Cortex of kidney (tissue), 1 donor: ENCODE measurements at places on chromosomes 3 and 15.

DNA sequence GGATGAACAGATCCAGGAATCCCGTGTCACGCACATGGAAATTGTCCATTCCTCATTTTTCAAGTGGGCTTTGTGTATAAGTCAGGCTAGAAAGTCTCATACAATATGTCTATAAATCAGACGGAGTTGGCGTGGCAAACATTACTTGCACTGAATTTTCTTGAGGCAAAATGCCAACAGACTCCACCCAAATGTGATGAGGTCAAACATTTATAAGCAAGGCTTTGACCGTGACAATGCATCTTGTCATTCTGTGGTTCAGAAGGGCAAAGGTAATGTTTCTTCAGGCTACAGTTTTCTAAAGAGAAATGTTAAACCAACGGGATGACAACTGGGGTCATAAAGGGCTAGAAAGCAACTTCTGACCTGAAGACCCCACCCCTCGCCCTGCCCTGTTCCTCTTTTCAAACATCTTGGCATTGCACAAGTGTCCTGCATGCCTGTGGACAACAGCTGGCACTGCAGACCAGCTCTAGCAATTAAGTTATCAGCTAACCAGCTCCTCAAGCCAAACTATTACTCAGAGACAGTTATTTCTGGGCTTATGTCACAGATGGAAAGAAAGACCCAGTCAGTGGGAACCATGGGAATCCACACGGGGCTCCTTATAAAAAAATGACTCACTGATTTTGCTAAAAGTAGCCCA lies 36.5 kb upstream of the SPTBN5 start:
- DNase-seq = no peak

GRCh38 chr3:60206206-60206605 lies 1045.0 kb downstream of the FHIT start:
- DNase-seq = no peak

GRCh38 chr3:71152039-71152891 lies 431.3 kb downstream of the FOXP1 start:
- DNase-seq = no peak

DNA sequence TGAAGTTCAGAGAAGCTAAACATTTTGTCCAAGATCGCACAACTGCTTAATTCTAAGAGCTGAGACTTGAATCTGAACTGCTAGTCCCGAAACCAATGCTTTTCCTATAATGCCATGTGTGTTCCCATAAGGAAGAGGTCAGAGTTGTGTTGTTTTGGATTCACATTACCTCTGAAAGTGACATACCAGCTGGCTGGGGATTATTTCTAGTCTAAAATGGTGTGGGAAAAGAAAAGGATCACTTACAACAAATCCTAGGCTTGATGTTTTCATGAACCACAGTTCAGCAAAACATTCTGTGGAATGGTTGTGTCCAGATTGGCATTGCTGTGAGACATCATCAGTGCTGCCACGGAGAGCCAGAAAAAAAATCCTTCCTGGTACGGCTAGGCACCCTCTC lies 35.0 kb upstream of the LRRC3B start:
- DNase-seq = no peak

DNA sequence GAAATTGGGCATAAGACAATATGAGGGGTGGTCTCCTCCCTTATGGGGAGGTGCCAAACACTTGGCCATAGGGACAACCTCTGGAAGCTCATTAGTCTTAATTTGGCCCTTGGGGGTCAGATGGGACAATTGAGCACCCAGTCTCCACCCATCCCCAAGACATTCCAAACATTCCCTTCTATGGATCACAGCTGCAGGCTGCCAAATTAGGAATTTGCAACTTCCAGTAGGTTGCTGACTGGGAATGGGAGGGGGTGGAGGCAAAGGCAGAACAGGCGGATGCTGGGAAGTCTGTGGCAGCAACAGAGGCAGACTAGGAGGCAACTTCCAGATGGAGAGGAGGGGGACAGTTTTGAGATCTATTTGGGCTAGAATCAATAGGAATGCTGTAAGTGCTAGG lies 1.4 kb upstream of the PDHB start:
- DNase-seq = no peak

GRCh38 chr15:95770196-95770595 lies 560.3 kb upstream of the NR2F2 start:
- DNase-seq = no peak

DNA sequence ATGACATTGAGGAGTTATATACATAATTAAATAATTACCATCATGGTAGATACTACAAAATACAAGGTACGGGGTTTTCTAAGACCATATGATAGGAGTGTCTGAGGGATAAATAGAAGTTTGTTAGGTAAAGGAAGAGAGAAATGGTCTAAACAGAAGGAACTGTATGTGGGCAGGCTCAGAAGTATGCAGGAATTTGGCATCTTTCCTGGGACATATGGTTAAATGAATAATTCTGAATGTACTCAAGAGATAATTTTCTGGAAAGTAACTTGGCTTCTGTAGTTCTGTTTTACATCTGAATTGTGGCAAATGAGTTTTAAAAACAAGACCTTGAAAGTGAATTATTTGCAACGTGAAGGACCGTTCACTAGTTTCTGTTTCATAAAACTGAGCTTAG lies 17.5 kb downstream of the LMCD1 start:
- no peak for DNase-seq

DNA sequence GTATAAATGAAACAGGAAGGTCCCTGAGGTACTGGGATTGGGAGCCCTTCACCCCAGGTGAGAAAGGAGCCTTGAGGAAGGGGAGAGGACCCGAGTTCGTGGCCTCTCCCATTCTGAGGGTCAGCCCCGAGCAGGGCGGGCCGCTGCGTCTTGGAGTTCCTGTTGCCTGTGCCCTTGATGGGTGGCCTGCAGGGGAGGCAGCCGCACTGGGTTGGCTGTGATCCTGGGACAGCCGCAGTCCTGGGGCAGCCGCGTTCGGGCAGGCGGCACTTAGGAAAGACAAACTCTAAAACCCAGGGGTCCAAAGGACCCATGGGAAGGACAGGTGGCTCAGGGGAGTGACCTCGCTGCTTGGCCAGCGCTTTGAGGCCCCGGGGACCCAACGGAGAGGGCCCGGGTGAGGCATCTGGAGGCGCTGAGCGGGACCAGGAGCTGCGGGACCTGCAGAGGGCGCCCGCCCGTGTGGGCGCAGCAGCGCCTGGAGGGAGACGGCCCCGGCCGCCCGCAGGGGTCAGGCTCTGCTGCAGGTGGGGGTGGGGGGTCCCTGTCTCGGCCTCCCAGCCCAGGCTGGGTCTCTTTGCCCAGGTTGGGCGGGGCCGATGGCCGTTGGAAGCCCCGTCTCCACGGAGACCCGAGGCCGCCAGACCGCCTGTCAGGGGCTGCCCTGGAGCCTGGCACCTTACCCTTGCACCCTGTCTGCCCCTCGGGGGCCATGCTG lies 65.1 kb downstream of the HMCES start:
- DNase-seq = no peak

GRCh38 chr15:32646291-32646690 lies 4.8 kb downstream of the SCG5 start:
- DNase-seq = no peak

DNA sequence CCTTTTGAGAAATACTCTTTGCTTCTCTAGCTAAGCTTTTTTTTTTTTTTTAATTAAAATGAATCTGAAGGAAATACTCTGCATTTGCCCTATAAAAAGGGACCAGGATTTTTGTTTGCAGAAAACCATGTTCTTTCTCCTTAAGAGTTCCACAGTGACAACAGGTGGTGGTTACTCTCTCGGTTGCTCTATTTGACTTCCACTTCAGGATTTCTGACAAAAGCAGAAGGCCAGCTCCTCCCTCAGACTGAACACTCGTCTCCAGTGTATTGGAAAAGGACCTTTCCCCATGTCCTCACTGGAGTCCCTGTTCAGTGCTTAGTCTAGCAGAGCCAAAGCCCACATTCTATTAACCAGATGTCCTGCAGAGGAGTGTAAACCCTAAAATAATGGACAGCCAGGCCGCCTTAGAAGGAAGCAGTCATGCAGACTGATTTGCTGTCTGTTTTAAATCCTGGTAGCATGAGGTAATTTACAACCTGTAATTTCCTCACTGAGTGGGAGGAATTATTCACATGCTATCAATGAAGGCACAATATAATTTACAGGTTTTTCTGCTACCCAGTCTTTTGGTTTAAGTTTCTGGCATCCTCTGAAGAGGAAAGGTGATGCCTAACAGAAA lies 599.3 kb downstream of the PYDC2 start:
- DNase-seq = no peak

DNA sequence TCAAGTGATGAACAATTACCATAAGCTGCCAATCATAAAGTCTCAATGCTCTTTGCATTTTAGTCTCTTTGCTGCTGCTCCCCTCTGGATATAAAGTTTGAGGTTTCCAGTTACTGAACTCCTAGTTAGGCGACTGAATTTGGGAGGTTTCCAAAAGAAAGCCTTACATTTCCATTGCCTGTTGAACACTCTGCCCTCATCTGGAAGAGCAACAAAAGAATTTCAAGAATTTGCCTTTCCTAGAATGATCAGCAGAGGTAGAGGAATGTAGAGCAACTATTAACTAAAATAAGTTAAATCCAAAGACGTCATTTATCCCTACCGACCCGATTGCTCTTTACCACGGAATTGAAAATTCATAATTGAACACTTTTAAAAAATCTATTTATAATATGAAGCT lies 53.4 kb upstream of the PRICKLE2 start:
- DNase-seq = no peak

DNA sequence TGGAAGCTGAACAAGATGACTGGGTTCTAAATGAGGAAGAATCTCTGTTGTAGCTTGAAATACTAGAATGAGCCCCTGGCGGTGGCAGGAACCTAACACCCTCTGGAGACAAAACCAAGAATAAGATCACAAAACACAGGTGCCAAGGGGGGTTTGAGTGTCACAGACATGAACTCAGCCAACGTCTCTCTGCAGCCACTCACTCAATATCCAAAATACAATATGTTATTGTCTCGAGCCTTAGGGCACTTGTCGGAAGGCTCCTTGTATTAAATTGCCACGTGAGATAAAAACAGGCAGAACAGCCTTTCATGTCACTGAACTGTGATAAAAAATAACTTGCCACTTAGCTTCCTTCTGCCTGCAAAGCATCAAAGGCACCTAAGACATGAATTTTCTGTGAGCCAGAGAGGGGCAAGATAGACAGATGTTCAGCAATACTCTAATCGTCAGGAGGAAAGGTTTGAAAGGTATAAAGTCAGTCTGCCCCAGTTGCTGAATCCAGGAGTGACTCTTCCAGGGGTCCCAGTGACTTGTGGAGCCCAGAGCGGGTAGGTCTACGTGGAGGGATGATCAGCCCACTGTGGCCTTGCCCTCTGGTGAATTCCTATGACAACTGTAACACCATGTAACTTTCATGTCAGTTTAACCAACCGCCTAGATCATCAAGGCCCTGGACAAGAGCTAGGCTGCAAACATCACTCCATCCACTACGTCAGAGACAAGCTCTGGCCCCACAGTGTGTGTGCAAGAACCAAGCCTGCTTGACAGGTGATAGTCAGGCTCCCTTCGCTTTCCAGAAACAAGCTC lies 165.2 kb downstream of the OSBPL10 start:
- DNase-seq = no peak

DNA sequence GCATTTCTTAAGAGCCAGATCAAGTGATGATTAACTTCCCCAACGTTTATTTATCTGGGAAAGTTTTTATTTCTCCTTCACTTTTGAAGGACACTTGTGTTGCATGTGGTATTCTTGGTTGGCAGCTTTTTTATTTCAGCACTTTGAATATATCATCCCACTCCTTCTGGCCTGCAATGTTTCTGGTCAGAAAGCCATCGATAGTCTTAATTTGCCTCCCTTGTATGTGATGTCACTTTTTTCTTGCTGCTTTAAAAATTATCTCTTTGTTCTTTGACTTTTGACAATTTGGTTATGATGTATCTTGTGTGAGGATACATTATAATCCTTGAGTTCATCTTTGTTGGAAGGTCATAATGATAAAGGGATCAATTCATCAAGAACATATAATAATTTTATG lies 503.2 kb downstream of the OTOL1 start:
- DNase-seq = no peak

DNA sequence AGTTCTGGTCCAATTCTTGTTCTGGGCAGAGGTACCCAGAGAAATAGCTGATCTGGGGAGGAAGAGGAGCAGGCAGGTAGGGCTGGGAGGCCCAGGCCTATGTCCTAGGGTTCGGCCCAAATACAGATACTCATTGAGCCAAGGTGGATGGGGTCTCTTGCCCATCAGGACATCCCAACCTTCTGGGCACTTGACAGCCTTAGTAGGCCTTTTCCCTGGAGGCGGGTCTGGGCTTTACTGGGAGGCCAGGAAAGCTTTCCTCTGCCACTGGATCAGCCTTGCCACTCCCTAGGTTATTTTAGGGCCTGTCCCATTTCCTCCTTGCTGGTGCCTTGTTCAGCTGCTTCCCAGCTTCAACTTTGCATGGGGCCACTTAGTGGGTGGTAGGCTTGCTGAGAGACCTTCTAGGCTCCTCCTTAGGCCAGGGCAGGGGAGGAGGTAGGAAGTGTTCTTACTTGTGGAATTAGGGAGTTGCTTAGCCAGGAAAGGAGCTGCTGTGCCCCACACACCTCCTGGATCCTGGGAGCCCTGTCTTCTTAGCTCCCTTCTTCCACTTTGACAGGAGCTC lies 9.7 kb downstream of the TEX264 start:
- DNase-seq = no peak

DNA sequence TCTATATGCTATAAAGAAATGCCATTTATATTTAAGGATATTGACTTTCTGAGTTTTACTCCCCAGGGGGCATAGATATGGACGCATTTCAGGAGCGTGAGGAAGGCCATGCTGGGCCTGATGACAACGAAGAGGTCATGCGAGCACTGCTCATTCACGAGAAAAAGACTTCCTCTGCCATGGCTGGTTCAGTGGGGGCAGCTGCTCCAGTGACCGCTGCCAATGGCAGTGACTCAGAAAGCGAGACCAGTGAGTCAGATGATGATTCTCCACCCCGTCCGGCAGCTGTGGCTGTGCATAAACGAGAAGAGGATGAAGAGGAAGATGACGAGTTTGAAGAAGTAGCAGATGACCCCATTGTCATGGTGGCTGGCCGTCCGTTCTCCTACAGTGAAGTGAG lies 38.4 kb downstream of the GTF2E1 start:
- no peak for DNase-seq

DNA sequence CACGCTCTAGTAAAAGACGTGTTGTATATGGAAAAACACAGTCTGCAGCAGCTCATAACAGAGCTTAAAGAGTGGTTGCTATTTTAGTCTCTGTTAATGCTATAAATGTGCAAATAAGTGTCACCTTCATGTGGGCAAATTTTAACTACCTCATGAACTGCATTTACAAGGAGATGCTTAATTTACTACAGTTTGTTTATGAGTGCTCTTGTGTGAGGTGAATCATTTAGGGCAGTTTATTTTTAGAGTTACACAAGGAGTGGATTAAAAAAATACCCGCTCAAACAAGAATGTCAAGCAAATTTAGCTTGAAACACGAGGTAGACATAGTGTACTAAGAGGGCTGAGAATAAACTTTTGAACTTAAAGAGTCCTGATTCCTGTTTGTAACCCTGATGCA lies 579.0 kb downstream of the MFSD1 start:
- no peak for DNase-seq
